NCI-H146 (cell line): ENCODE measurements at places on chromosomes 4 and X.

- no peak for DNase-seq
These were observed 4.6 kb downstream of the MPP1 start for GRCh38 chrX:154800478-154801210.

GRCh38 chr4:8427761-8428287, 12.7 kb downstream of the ACOX3 start:
- peak; percentile 45 for DNase-seq

DNA sequence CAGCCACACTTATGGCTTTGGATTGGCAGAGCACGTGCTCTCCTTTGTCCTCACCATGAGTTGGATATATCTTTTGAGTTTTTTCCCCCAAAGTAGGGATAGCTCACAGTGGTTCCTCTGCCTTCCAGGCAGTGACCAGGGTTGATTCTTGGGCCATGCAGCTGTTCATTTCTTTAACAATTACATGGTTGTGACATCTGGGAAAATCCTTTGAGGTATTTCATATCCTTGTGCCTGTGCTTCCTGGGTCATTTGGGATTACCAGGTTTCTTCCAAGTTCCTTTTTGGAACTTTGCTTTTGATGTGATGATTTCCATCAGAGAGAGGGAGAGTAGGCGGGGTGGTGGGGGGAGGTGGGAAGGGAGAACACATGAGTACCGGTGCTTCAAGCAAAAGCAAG, 15.6 kb downstream of the BCORL1 start:
- DNase-seq, result no peak

DNA sequence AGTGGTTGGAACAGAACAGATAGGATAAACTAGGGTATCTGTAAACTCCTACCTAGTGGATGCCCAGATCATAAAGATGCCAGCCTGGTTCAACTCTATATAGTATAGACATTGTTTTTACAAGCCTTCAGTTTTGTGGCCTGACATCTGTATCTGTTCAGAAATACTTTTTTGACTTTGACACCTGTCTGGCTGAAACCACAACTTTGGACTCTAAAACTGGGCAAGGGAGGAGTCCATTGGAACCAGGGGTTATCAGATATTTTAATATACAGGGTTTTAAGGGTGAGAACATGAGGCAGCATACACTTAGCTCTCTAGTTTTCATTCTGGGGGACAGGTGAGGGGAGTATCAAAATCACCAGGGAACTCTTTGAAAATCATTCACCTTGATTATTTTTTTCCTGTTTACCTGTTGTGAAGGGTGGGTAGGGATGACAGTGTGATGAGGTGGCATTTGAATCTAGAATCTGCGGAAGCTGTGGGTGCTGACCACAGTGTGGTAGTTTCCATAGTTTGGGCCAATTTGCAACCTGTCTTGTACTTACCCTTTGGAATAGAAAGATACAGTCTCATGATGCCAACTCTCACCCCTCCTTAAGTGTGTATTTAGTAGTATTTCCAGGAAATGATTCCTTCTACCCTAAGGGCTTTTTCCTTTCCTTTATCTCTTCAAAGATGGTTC, 20.6 kb downstream of the GAB1 start:
- no peak for DNase-seq

GRCh38 chrX:2837961-2838360, 9.2 kb downstream of the GYG2 start:
- no peak for DNase-seq

DNA sequence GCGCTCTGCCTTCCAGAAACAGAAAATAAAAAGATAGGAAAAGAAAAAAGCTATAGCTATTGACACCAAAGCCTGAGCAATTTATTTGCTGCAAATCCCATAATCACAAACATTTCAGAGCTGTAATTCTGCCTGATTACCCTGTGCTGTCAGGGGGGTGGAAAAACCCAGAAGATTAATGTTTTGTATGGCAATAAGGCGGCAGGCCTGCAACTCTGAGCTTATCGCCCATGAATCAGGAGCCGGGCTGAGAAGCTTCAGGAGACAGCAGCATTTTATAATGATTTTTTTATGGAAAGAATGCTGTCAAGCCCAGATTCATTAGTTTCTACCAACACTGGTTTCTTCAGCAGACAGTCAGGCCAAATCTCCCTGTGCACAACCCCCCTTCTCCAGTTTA, 82.6 kb upstream of the TMEM164 start:
- DNase-seq, result no peak
